CD4-positive, alpha-beta T cell treated with Interleukin-17A for 1 hour (primary cell): ENCODE measurements at places on chromosomes 4 and X.

GRCh38 chr4:24769571-24769970 is 25.8 kb upstream of the SOD3 start:
- DNase-seq: no peak

DNA sequence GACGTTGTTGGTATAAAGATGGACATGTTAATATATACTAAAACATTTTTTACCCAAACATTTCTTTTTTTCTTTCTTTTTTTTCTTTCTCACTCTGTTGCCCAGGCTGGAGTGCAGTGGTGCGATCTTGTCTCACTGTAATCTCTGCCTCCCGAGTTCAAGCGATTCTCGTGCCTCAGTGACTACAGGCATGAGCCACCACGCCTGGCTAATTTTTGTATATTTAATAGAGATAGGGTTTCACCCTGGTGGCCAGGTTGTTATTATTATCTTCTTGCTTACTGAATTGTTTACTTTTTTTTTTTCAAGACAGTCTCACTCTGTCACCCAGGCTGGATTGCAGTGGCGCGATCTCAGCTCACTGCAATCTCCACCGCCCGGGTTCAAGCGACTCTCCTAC is 68.8 kb downstream of the HOPX start:
- no peak for DNase-seq

DNA sequence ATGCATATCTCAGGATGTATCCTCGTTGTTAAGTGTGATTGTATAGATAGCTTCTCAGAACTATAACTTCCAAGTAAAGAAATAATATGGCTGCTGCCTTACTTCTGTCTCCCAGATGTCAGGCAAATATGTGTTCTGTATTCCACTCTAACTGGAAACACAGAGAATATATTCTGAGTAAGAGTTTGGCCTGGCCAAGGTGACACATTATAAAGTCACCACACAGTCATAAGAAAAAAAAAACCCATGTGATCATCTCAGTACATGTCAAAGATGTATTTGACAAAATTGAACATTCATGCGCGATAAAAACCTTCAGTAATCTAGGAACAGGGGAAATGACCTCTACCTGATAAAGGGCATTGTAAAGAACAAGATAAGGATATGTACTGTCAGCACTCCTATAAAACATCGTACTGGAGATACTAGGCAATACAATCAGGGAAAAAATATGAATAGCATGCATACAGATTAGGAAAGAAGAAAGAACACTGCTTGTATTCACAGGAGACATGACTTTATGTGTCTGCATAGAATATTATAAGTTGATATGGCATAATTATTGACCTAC is 207.1 kb downstream of the ZNF330 start:
- no peak for DNase-seq

DNA sequence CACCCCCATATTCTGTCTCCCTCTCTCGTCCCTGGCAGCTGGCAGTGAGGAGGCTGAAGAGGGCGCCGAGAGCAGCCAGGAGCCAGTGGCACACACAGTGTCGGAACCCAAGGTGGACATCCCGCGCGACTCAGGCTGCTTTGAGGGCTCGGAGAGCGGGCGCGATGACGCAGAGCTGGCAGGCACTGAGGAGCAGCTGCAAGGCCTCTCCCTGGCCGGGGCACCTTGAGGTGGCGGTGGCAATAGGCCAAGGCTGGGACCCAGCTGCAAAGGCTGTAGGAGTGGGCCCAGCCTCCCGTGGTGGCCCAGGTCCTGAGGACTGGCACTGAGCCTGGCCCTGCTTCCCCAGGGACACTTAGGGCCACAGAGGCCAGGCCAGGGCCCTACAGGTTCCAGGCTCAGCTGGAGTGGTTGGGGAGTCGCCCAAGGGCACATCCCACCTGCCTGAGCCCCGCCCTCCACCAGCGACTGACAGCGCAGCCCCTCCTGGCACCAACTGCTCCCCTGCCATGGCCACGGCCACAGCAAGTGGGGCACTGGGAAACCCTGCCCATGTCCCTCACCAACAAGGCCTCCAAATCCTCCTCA is 13.9 kb downstream of the SASH3 start:
- no peak for DNase-seq

DNA sequence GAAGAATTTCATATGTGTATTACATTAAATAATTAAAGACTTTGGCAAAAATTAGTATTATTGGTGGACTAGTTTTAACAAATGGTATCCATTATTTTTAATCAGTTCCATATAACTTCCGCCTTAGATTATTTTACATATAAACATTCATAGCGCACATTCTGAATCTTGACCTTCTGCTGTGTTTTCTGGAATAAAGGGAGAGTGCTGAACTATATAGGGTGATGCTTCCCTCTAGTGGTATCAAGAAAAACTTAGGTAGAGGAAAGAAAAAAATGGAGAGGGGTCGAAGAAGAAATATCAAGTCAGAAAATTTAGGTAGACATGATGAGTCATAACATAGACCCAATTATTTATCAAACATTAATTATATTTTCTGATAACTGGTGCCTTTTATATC is 155.6 kb upstream of the PACRGL start:
- no peak for DNase-seq
